Eye (tissue), 1 donor: ENCODE measurements at places on chromosomes 13 and 19.
A peak's percentile ranks its signal among the peaks of the same experiment; 100 is the strongest.

- no peak for DNase-seq
These were observed 20.5 kb upstream of the ZNF846 start for GRCh38 chr19:9789066-9789465.

- DNase-seq: no peak
These were observed 16.7 kb downstream of the BICRA start for GRCh38 chr19:47625650-47626049.

DNA sequence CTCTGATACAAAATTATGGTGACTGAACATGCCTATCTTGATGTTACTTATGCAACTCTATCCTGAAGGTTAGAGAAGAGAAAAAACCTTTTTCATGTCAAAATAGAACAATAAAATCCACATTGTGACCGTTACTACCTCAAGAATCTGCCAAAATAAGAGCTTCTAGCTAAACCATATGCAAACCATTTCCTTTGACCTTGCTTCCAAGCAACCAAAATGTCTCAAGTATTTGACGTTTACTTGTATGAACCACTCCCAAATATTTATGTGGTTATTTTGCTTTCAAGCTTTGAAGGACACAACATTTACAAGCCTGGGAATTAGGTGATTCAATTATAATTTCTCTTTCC lies 13.9 kb downstream of the FOXO1 start:
- DNase-seq: no peak

DNA sequence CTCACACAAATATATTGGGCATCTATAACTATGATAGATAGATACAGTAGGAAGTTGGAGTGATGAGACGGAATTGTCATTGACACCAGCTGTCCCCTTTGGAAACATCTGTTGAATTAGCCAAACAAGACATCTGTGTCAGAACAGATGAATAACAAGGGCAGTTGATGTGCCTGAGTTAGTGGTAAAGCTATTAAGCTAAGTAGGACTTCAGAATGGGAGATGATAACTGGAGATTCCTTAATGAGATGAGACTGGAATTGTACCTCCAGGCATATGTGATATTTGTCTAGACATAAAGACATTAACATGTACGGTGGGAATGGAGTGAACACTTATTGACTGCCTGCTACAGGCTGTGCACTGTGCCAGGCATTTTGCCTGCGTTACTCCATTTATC lies 78.7 kb downstream of the MBNL2 start:
- DNase-seq: peak; percentile 70

GRCh38 chr19:19262190-19263057 lies 10.7 kb downstream of the TM6SF2 start:
- DNase-seq: no peak

GRCh38 chr13:33550885-33551284 lies 265.3 kb upstream of the STARD13 start:
- DNase-seq: no peak

DNA sequence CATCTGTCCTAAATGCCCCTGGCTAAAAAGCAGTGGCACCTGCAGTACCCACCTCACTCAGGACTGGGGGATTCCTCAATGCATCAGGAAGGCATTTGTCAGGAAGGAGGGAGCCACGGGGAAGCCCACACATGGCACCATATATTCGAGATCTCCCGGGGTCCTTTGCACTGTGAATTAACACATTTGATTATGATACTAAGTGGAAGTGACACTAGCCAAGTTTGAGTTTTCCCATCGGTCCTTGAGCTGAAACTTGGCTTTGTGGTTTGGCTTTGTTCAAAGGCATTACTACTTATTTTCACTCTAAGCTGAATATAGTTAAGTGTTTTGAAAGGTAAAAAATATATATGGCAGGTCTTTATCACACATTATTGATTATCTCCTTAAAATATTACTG lies 168.7 kb upstream of the MYO16 start:
- DNase-seq: peak; percentile 83

DNA sequence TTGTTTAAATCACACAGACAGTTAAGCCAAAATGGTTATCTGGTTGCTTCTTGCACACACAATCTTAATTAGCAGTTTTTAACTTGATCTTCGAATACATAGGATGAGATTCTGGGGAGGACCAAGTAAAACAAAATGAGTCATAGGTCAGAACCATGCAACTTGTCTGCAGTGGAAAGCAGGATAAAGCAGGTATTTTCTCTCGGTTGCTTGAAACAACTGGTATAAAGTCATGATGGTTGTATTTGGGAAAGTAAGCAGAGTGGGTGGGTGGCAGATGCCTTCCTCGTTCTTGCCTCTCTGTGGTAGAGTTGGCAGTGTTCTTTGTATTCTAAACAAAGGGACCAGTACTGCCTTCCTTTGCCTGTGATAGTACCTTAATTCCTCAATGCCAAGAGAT lies 167.0 kb downstream of the COG6 start:
- no peak for DNase-seq

DNA sequence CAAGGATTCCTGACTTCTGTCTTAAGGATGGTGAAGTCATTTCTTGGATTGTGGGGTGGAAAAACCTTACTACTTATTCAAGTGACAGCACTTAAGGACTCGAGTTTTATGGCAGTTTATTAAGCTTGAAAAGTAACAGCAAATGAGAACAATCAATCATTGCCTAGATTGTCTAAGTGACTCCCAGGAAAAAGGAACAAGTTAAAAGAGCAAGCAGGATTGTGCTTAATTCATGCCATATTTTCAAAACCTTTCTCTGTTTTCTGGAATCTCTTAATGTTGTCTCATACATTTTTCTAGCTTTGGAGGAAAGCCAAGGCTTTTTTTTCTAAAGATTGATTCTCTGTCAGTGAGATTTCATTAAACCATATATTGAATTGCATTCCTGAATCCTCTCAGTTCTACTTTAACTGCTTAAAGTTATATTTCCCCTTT lies 236.2 kb upstream of the HTR2A start:
- peak; percentile 31 for DNase-seq
